ENCODE measurements at places on chromosomes 2 and 18.

DNA sequence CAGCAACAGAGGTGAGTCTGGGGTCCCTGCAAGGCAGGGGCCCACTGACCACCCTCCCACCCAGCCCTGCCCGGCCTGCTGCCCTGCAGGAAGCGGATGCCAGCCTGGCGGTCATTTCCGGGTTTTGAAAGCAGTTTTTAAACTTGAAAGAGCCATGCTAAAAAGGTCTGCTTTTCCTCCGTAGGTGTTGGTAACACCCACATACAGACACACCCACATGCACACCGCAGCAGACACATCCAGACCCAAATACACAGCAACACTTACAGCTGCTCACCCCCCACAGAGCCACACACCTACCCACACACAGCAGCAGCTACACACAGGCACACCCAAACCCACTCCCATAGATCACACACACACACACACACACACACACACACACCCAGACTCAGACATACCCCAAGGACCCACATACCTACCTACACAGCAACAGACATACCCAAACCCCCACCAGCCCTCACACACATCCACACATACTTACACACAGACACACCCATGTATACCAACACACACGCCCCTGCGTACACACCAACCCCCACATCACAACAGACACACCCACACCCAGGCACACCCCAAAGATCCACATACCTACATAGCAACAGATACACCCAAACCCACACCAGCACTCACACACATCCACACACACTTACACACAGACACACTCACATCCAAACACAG lies 7.6 kb downstream of the ZFP36L2 start:
- DNase-seq, result no peak

GRCh38 chr2:128925631-128926030 lies 607.0 kb upstream of the HS6ST1 start:
- no peak for DNase-seq

GRCh38 chr2:199984755-199985154 lies 29.4 kb downstream of the MAIP1 start:
- DNase-seq, result no peak

DNA sequence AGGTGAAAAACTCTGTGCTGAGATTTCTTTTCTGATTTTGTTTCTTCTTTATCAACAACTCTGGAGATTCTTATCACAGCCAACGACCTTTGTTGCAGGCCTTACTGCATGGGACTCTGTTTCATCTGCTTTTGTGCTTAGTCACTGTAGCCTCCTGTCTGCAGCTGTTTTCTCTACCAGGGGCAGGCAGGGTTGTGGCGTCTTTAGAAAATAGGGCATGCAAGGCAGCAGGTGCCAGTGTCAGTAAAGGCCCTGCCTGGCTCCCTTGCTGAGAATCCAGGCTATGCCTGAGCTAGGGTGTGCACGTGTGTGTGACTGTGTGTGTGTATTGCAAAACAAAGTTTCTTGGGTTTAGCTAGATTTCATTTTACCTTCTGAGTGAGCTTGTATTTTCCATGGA lies 14.6 kb upstream of the SLC9A2 start:
- no peak for DNase-seq

DNA sequence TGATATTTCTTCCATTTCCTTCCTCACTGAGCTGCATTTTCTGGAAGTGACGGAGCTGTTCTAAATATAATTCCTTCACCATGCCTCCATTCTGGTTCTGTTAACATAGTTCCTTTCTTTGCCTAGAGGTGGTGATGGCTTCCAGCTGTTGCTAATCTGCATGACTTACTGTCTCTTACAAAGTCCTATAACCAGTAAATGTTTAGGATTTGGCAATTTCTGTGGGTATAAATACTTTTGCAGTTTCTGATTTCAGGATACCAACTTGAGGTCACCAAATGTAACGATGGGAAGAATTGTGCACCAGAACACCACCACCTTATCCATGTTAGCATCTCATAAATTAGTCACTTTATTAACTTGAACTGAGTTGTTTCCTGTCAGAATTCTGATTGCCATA lies 101.7 kb upstream of the FN1 start:
- DNase-seq, result no peak

DNA sequence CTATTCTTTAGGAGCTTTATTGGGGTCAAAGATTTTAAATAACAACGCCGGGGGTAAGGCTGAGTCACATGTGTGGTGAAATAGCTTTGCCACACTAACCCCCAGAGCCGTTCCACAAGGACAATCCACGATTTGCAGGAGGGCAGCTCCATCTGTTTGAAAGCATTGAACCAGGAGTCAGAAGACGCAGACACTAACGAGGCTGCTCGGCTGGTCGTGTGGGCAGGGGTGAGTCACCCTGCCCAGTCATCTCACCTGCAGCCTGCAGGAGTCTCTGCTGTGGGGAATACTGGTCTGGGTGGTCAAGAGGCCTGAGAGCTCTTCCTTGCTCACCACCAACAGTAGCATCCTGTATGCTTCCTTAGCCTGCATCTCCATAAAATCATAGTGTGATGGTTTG lies 149.2 kb upstream of the NCK2 start:
- DNase-seq, result no peak

DNA sequence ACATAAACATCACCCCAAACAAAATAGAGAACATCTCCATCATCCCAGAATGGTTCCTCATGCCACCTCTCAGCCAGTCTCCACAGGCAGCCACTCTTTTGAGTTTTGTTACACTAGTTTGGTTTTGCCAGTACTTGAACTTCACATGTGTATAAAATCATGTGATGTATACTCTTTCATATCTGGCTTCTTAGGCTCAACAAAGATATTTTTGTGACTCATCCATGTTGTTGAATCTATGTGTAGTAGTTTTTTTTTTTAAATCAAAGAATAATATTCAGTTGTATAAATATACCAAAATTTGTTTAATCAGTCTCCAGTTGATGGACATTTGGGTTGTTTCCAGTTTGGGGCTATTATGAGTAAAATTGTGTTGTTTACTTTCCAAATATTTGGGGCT lies 75.9 kb downstream of the PMS1 start:
- no peak for DNase-seq

DNA sequence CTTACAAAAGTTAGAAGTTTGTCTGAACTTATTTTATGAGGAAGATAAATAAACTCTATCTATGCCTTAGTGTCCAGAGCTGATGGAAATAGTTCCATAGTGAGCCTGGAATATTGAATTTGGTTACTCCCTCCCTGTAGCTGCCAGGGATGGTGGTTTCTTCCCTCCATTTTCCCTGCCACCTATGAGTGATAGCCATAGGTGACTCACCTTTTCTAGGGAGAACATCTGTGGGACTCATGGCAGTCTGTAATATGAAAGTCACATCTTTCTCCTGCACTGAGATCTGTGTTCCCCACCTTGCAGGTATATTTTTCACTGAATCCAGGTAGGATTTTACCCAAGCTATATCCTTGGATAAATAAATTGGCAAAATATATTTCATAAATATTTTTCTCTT lies 148.8 kb downstream of the TPGS2 start:
- no peak for DNase-seq

- DNase-seq, result no peak
Observed at GRCh38 chr2:158729451-158729850, 65.7 kb upstream of the DAPL1 start.

- no peak for DNase-seq
Observed at GRCh38 chr2:200219309-200220113, 87.0 kb upstream of the SPATS2L start.

- no peak for DNase-seq
Observed at GRCh38 chr2:149330127-149331022, at the start of gene LYPD6. Gene LYPD6 (plus strand): TSS chr2:149330587. CDS start chr2:149437709, 107,122 bp downstream.

DNA sequence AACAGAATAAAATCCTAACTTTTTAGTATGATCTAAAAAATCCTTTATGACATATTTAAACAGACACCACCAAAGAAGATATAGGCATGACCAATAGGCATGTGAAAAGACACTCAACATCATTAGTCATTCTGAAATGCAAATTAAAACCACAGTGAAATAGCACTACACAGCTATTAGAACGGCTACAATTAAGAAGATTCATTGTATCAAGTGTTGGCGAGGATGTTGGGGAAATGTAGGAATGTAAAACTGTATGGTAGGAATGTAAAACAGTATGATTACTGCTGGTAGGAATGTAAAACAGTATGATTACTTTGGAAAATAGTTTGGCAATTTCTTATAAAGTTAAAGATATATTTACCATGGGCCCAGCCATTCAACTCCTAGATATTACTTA lies 253.3 kb upstream of the TCF4 start:
- DNase-seq, result no peak

GRCh38 chr18:5451150-5451549 lies 92.6 kb downstream of the EPB41L3 start:
- no peak for DNase-seq

DNA sequence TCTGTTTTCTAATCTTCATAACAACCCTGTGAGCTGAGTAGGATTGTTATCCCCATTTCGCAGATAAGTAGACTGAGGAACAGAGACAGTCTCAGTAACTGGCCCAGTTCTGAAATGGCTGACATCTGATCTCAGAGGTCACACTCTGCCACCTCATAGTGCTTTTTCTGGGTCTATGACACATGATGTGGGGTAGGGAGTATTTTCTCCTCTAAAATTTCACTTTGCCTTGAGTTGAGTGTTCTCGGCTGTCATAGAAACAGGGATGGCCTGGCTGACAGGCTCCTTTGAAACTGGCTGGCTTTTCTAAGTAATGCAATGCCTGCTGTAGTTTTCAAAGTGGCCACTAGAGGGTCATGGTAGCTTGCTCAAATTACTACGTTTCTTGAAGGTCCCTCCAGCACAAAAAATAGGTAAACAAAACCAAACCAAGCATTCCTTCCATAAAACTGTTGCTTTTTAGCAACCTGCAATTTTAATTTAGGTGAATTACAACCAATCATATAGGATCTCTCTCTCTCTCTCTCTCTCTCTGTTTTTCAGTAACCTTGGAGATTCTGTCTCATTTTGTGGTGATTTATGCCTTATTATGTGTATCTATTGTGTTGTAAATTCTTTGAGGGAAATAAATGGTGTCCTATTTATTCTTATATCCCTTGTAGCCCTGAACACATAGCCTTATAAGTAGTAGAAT lies 84.2 kb upstream of the TTN start:
- peak; percentile 54 for DNase-seq

GRCh38 chr2:45318686-45319085 lies 292.4 kb downstream of the SRBD1 start:
- no peak for DNase-seq

- no peak for DNase-seq
Observed at GRCh38 chr18:24396082-24396633, 1.5 kb downstream of the OSBPL1A start.

DNA sequence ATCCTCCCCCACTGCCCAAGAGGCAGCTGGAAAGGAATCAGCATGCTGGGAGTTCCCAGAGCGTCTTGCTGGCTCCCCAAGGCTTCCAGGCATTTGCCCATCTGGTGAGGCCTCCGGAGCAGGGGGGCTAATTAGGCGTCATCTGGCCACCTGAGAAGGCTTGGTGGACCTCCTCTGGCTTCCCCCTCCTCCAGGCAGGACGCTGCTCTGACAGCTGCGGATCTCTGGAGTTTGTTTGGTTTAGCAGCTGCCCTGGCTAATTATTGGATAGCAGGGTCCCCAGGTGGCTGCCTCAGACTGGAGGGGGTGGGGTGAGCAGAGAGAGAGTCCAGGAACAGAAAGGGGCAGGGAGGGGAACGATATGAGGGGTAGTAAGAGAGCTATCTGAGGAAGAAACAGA lies 425.2 kb upstream of the MEX3C start:
- DNase-seq, result no peak

DNA sequence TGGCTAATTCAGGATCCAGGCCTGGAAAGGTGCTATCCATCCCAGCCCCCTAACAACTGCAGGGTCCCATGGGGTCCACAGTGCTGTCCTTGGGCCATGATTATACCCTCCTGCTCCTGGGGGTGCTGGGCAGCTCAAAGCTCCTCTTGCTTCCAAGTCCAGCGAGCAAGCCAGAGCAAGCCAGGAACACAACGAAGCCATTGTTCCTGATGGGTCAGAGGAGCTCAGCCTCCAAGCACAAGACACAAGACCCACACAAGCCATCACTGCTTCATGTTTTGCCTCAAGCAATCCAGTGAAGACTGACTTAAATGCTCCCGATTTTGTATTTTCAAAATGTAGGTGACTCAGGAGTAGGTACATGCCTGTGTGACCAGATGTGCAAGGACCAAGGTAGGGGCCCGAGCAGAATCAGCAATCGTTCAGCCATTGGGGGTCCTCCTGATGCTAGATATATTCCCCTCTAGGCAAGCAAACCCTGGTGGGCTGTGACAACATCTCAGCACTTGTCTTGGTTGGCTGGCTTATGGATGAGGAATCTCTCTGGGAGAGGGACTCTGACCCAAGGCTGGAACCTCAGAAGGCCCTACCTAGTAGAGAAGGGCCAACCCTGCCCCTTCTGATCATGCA lies 90.8 kb downstream of the EPAS1 start:
- no peak for DNase-seq

DNA sequence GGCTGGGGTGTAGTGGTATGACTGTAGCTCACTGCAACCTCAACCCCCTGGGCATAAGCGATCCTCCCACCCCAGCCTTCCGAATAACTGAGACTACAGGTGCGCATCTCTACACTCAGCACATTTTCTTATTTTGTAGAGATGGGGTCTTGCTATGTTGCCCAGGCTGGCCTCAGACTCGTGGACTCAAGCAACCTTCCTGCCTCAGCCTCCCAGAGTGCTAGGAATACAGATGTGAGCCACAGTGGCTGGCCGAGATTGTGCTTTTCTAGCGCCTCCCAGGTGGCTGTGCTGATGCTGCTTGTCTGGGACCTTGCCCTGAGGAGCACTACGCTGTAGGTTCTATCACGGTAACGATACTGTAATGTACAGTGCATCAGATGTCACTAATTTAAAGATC lies 155.6 kb downstream of the AGAP1 start:
- DNase-seq, result no peak

- no peak for DNase-seq
Observed at GRCh38 chr18:32093523-32093922, 1.8 kb downstream of the RNF138 start.

GRCh38 chr2:202610380-202610779 lies 24.4 kb upstream of the FAM117B start:
- DNase-seq, result no peak

DNA sequence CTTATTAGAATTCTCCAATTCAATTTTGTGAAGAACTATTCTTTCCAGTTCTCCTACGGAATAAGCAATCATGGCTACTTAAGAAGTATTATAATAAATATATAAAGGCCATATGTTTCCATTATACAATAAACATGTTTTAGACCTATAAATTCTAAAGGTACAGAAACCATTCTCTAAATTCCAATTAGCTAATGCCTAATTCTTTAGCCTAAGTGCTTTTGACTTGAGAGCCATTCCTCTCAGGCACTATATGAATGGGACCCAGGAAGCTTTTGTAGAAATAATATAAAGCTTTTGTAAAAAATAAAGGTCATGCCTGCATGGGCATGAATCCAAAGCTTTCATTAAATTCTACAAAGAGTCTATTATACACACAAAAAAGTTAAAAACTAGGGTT lies 161.0 kb upstream of the UNC80 start:
- no peak for DNase-seq

DNA sequence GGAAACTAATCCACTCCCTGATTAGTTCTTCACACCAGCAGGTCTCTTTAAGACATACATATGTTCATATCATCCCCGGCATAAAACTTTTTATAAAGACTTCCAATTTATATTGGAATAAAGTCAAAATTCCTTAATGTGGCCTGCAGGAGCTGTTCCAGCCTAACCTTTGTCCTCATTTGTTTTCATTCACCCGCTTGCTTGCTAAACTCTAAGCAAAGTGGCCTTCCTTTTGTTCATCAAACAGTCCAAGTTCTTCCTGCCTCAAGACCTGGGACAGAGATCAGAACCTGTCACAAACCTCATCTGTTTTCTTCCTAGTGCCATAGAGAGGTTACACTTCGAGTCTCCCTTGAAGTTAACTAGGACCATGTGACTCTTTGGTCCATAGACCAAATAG lies 339.4 kb upstream of the ID2 start:
- DNase-seq, result no peak

GRCh38 chr2:232974396-232974795 lies 38.7 kb downstream of the NGEF start:
- no peak for DNase-seq
